Fibroblast of the aortic adventitia (primary cell): ENCODE measurements at places on chromosomes 4 and X. TPM values are rescaled to one million over a fixed set of nuclear protein-coding genes. Genes with fewer than 3 reads are reported as not detected.

Gene SHROOM4
- total RNA-seq = 0.72 and 1.4 TPM in 2 replicates

Gene SPANXN4
- total RNA-seq = not detected in 2 replicates

Gene ABLIM2
- under 0.01 TPM in 1 of 2 replicates, not detected in the other for total RNA-seq

Gene SRPK3
- 0.54 TPM in 1 of 2 replicates, not detected in the other for total RNA-seq

Gene NLRP2B
- not detected in 2 replicates for total RNA-seq

Gene MTNR1A
- not detected in 2 replicates for total RNA-seq

Gene ADRA2C
- 0.49 TPM in 1 of 2 replicates, not detected in the other for total RNA-seq

Gene PHKA2
- 8.3 and 9.2 TPM in 2 replicates for total RNA-seq
